KBM-7 (cell line): ENCODE measurements at places on chromosomes 3 and 15.

DNA sequence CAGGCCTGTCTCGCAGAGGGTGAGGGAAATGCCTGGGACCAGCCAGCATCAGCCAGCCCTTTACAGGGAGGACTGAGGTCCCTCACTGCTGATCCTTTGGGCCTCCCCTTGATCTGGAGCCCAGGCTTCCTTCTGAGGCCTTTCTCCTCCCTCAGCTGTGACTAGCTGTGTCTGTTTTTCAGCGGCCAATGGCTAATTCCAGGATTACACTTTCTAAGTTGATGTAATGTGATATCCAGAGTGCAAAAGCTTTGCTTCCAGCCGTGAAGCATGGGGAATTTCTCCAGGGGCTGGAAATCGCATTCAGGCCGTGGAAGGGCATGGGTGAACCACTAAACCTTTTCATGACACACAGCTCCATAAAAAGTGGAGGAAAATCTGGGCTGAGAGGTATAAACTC, 157.6 kb downstream of the SHQ1 start:
- DNase-seq, result no peak

GRCh38 chr15:56732135-56732885, 999 bp downstream of the ZNF280D start:
- DNase-seq, result peak; percentile 44

DNA sequence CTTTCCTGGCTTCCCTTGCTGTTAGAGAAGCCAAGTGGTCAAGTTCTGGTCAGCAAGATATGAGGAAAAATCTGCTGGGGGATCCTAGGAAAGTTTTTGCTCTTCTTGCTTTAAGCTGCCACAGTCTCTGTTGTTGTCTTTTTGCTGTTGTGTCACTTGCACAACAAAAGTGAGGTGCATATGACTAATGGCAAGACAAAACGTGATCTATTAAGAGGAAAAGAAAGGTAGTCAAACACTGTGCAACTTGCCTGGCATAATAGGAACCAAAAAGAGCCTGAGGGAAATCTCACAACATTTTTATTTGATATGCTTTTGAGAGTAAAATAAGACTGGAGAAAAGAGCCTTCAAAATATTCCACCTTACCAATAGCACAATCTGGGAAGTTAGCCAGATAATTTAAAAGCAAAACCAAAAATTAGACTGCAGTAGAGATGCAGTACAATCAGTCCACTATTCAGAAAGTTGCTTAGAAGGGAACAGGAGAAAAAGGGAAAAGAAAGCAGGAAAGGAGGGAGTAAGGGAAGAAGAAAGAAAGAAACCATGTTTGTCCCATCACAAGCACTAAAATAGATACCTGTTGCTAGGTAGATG, 110.0 kb upstream of the SLC4A7 start:
- DNase-seq, result no peak

DNA sequence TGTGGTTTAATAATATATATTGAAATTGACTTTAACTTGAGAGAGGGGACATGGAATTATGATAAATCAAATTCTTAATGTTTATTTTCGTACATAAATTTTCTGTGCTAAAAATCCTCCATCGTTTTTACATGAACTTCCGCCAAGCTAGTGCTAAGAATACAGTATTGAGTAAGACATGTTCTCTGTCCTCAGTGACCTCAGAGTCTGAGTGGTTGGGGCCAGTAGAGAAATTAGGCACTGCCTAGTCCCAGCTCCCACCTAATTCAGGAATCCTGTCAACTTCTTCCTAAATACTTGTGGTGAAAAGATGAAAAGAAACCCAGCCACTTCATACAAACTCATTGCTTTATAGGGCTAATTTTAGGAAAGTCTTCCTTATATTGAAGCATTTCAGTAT, 110.3 kb downstream of the PPP2R3A start:
- no peak for DNase-seq

DNA sequence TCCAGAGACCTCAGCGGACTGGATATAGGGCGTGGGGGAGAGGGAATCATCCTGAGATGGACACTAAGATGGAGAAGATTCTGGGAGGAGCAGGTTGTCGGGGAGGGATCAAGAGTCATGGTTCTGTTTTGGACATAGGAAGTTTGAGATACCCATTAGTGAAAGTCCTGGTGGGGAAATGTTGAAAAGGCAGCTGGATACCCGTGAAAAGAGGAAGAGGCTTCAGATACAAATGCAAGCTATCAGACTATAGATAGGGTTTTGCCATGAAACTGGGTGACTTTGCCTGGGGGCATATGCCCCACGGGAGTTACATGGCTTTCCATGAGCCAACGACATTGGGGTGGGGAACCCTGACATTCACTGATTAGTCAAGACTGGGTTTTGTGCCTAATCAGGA, 1.1 kb upstream of the GPR62 start:
- DNase-seq, result peak; percentile 47

DNA sequence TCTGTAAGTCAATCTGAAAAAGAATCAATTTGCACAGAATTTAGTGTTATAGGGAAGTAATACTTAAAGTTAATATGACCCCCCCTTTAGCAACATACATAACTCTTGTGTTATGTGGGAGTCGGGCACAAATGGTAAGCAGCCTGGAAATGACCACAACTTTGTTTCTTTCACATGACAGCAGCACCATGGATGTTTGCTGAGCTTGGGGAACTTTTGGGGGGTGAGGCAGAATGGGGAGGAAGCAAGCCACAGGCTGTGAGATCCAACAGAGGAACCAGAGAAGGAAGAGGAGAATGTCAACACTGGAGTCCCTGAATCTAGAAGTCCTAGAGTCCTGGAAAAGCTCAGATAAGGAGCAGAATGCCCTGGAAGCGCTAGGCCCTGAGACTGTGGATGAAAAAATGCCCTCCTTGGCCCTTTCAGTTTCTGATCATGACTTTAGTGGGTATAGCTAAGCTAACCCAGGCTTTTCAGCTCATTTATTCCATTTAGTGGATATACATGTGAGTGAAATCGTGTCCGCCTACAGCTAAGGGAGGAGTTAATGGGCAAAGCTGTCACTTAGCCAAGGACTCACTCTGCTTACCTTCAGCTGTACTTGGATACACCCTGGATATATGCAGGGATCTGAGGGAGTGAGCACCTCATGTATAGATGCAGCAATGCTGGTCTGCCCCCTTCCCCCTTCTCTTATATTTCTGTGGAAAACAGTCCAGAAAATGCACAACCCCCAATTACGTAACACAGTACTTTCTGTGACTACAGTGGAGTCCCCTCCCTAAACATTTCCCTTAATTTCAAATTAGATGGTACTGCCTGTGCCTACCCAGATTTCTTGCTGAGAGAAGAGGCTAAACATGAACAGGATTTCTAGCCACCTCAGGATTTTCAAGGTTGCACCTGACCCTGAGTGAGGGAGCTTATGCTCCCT, 39.1 kb downstream of the CFAP91 start:
- no peak for DNase-seq

DNA sequence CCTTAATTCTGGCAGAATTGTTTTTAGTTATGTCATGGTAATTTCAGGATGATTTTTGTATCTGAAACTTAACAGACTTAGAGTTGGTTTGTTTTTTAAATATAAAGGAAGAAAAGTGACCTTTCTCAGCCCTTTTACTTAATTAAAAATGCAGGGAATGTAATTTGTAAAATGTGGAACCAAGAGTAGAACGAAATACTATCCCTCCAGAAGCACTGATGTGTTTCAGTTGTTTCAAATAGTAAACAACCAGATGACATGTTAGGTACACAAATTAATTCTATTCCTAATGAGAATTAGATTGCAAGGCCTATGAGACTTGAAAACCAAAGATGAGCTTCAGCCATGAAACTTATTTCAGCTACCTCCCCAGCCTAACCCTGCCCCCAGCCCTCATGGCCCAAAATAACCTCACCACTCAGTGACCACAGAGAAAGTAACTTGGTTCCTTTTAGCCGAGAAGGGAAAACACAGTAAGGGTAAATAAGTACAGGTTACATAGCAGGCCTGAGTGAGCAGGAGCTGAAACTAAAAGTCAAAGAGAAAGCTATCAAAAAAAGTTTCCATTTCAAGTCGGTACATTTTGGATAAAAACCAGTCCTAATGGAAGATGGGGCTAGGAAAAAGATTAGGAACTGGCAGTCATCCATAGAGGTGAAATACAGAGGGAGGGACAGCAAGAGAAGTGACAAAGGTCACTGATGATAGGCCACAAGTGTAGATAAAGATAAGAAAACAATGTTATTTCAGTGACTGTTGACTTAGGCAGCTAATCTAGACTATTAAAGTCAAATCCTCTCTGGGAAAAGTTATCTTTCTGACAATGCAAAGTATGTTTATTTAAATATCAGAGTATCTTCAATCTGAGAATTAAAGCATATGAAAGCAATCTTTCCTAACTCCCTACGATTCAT, 23.2 kb downstream of the SENP8 start:
- peak; percentile 67 for DNase-seq

GRCh38 chr3:8359133-8359532, 142.5 kb upstream of the LMCD1 start:
- no peak for DNase-seq

DNA sequence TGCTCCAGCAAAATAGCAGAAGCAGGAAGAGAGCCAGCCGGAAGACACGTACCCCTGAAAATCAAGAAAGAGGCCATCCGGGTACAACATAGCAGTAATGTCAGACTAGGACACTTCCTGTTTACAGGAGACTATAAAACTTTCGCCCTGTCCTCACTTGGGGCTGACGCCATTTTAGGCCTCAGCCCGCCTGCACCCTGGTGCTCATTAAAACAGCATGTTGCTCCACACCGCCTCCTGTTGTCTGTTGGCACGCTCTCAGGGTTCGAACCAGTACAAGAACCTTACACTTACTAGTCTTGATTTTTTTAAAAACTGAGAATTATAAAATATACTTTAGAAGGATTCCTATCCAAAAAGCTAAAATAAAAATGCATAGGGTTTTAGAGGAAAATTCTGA, 159.8 kb upstream of the NR2E3 start:
- DNase-seq, result no peak

DNA sequence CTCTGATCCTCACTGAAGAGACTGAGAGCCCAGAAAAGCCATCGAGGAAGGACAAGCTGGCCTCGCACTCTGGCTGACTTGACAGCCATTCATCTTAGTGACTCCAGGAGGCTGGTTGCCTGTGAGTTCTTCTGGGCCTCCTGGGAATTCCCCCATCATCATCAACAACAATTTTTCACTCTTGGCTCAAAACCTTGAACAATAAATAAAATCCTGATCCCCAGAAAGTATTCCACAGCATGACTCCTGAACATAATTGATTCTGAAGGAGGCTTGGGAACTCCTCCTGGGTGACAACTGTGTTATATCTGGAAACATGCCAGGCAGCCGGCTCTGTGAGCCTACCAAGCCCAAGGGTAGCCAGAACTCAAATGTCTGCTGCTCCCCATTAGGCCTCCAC, 188.6 kb downstream of the SHQ1 start:
- no peak for DNase-seq

- no peak for DNase-seq
Observed at GRCh38 chr3:51988286-51989146, 5.2 kb downstream of the ACY1 start.

GRCh38 chr15:41945221-41945620, 27.1 kb downstream of the EHD4 start:
- DNase-seq, result no peak

DNA sequence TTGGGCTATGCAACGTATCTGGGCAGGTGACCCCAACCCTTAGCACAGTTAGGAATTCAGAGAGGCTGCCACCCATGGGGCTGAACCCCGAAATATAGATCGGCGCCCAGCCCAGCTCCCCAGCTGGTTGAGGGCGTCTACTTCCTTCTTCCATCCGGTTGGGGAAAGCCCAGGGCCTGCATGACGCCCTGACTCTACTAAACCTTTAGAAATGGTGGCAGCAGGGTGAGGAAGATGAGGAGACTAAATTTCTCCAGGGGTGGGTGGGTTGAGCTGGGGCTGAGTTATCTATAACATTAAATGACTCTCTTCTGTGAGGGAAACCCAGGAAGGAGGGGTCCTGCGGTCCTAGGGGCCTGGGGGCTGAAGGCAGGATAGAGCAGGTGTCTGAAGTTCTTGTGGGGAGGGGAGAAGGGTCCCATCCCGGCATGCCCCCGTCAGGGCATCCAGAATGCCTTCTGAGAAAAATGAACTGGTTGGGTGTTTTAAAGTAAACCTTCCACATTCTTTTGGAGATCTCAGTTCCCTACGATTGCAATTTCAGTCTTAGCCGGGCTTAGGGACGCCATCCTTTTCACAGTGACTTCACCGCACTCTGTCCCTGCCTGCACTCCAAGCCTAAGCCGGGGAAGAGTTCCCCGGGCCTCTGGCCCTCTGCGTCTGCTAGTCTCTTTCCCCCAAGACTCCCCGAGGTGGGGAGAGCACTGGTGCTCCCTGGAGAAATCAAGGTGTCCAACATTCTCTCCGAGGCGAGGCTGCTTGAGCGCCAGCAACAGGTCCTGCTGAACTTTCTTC, 28.5 kb downstream of the NR2F2 start:
- no peak for DNase-seq

GRCh38 chr3:67620869-67621268, 33.5 kb downstream of the SUCLG2 start:
- DNase-seq, result no peak

DNA sequence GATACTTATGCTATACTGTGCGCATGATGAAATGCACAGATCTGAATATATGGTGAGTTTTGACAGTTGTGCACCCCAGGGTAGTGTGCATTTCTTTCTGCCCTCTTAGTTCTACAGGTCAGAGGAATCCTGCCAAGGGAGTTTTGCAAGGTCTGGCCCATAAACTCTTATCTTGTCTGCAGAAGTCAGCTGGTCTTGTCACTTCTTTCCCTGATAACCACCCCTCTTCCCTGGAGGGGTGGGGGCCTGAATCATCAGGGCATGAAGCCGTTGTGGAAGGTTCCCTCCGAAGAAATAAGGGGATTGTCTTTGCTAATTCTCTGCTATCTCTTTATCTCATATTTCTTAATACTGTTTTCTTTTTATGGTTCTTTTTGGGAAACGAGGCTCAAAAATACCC, 30.4 kb downstream of the TRIM71 start:
- peak; percentile 48 for DNase-seq

DNA sequence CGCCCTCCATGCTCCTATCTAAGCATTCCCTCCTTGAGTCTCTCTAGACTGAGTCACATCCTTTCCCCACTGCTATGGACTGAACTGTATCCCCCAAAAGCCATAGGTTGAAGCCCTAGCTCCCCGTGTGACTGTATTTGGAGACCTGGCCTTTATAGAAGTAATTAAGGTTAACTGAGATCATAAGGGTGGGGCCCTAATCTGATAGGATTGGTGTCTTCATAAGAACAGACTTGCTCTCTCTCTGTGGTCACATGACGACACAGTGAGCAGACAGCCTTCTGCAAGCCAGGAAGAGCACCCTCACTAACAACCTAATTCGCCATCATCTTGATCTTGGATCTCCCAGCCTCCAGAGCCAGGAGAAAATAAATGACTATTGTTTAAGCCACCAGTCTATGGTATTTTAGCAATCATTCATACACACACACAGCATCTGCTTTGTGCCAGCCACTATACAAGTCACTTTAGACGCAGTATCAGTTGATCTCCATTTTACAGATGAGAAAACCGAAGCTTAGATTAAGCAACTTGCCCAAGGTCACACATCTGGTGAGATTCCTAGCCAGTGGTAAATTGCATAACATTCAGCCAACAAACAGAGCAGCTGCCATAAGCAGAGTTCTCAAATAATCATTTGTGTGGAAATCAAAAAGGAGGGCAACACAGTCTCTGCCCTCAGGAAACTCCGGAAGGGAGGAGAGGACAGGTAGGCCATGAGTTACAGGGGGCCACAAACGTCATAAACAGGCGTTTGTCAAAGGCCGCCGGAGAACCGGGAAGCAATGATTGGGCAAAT, 66.3 kb upstream of the HES1 start:
- no peak for DNase-seq
